ENCODE measurements at places on chromosomes 1 and 21. TPM values are rescaled to one million over a fixed set of nuclear protein-coding genes. Genes with fewer than 3 reads are reported as not detected.

The DISC1 gene
- total RNA-seq, result 3.4 TPM

The KRTAP11-1 gene
- total RNA-seq, result not detected

The REN gene
- 0.67 TPM for total RNA-seq

The PRELP gene
- under 0.01 TPM for total RNA-seq

The PTPN7 gene
- not detected for total RNA-seq

The SPAG17 gene
- total RNA-seq, result not detected

The SOD1 gene
- total RNA-seq, result 240 TPM

The LRRC53 gene
- not detected for total RNA-seq

The S100B gene
- 1.3 TPM for total RNA-seq

The FCRL6 gene
- not detected for total RNA-seq

The SYCP1 gene
- not detected for total RNA-seq

The JAM2 gene
- 2.0 TPM for total RNA-seq

The WLS gene
- total RNA-seq, result 38.9 TPM

The RIIAD1 gene
- total RNA-seq, result not detected

The RNF2 gene
- total RNA-seq, result 12.3 TPM

The CFHR5 gene
- not detected for total RNA-seq

The GPR3 gene
- 1.0 TPM for total RNA-seq

The VASH2 gene
- total RNA-seq, result 3.1 TPM

The GBP7 gene
- not detected for total RNA-seq

The COL11A1 gene
- total RNA-seq, result 8.8 TPM

The F11R gene
- 0.74 TPM for total RNA-seq

The STUM gene
- total RNA-seq, result not detected

The IFI44L gene
- total RNA-seq, result 1.2 TPM

The LRRC8C gene
- total RNA-seq, result 10.4 TPM

The GIPC2 gene
- total RNA-seq, result 3.0 TPM

The HSF2BP gene
- total RNA-seq, result 0.45 TPM

The PPP2R5A gene
- 17.1 TPM for total RNA-seq

The DUSP23 gene
- total RNA-seq, result 36.5 TPM

The HUNK gene
- total RNA-seq, result 0.34 TPM

The FAM78B gene
- 0.17 TPM for total RNA-seq

The PCP4 gene
- total RNA-seq, result not detected

The UTP25 gene
- total RNA-seq, result 5.0 TPM

The NPHS2 gene
- not detected for total RNA-seq

The L1TD1 gene
- 0.30 TPM for total RNA-seq
